A549 treated with Mapracorat at 1 μM for 4 hours (cell line): ENCODE measurements at places on chromosomes 11 and 22. TPM values are rescaled to one million over a fixed set of nuclear protein-coding genes. Genes with fewer than 3 reads are reported as not detected.

Gene BSX
- not detected in 5 replicates for total RNA-seq

Gene CYP2D6
- 0.41 to 0.93 TPM (median 0.63 TPM) in 5 replicates for total RNA-seq

Gene PTGDR2
- 0.05 to 0.10 TPM (median 0.08 TPM) in 4 of 5 replicates, not detected in the other for total RNA-seq

Gene OR52A1
- not detected in 5 replicates for total RNA-seq

Gene OR52I1
- total RNA-seq = not detected in 5 replicates

Gene HMBS
- 45.6 to 51.4 TPM (median 49.7 TPM) in 5 replicates for total RNA-seq

Gene TALDO1
- total RNA-seq = 389 to 446 TPM (median 405 TPM) in 5 replicates
